Activated CD4-positive, alpha-beta T cell treated with anti-CD3 and anti-CD28 coated beads, Interleukin-2, amount 10 ng/mL, durations not matched to agents 7 days and 5 days (primary cell): ENCODE measurements at places on chromosomes 7 and 10.

GRCh38 chr10:48506147-48506917 lies 98.5 kb downstream of the ARHGAP22 start:
- DNase-seq = peak; percentile 30

DNA sequence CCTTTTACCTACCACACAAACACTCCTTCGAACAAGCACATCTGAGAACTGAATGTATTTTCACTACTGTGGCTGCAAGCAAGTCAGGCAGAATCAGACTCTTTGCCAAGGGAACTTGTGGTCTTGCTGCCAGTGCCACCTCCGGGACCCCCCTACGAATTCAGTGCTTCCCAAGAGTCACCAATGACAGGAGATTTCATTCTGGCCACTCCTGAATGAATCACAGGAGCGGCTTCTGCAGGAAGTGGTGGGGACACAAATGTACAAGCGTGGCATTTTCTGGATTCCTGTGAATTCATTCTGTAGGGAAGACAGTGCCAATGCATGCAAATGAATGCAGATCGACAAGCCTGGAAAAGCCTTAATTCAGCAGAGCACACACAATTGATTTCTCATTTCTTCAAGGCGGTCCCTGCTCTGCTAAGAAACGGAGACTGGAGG lies 161.2 kb downstream of the CAMK1D start:
- DNase-seq = no peak

DNA sequence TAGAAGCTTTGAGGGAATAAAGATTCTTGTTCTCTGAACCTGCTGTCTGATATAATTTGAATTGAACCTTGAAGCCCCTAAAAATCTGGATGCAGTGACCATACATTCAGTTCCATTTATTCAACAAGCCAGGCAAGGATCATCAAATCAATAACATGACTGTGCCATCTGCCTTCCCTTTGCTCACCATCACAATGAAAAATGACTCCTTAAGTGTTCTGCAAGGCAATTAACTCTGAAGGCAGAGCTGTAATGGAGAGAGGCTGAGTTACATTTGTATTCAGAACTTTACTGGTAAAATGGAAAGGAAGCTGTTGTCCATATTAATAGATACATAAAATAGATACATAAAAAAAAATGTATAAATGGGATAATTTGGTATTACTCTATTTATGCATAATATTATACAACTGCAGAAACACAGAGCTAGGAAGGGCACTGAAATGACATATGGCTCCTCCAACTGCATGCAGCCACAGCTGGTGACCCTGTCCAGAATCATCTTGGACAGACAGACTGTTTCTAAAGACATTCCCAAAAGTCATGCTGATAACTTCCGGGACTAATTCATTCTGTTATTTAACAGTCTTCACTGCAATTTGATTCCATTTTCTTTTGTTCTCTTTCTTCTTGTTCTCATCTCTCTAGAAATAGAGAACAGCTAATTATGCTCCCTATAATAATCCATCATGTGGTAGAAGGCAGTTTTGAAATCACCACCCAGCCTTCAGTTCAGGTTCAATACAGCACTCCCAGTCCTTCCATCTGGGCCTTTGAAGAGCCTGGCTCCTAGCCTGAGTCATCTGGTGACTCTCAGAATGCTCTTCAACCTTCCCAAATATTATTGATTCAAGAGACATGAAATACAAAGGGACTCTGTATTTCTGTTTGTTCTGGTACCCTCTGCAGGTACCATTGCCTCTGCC lies 412.6 kb downstream of the GFRA1 start:
- DNase-seq = no peak

- DNase-seq = no peak
Measured at GRCh38 chr10:67539312-67539711, 156.7 kb downstream of the CTNNA3 start.

- no peak for DNase-seq
Measured at GRCh38 chr7:158321056-158321700, 266.4 kb downstream of the PTPRN2 start.

DNA sequence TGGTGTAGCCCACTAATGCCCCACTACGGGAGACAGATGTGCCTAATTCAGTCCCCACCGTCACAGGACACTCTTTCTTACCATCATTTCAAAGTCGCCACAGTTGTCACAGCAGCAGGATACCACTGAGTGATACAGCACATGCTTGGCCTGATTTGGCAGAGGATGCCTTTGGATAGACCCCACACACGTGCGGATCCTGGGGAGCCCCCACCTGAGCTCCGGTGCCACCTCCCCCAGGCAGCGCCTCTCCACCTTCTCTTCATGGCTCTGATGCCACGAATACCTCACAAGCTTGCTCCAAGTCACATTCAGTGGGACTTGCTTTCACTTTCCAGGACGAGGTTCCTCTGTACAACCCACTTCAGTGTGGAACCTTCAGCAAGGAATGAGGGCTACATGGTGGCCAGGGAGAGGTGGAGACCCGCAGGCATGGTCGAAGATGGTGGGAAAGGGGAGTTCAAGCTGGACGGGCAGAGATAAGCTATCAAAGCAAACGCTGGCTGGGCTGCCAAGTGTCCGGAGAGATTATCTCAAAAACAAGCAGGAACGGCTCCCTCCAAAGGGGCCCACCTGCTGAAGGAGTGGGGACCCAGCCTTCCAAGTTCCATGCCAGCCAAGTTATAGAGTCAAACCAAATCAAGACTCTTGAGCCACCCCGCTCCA lies 107.4 kb downstream of the ZRANB1 start:
- no peak for DNase-seq

- DNase-seq = no peak
Measured at GRCh38 chr10:35079265-35079664, 10.9 kb downstream of the CUL2 start.

DNA sequence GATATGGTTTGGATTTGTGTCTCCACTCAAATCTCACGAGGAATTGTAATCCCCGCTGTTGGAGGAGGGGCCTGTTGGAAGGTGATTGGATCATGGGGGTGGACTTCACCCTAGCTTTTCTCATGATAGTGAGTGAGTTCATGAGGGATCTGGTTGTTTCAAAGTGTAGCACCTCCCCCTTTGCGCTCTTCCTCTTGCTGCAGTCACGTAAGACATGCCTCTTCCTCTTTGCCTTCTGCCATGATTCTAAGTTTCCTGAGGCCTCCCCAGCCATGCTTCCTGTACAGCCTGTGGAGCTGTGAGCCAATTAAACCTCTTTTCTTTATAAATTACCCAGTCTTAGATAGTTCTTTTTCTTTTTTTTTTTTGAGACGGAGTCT lies 17.1 kb downstream of the CDNF start:
- DNase-seq = no peak

GRCh38 chr10:121082984-121083383 lies 231.8 kb downstream of the WDR11 start:
- DNase-seq = no peak

DNA sequence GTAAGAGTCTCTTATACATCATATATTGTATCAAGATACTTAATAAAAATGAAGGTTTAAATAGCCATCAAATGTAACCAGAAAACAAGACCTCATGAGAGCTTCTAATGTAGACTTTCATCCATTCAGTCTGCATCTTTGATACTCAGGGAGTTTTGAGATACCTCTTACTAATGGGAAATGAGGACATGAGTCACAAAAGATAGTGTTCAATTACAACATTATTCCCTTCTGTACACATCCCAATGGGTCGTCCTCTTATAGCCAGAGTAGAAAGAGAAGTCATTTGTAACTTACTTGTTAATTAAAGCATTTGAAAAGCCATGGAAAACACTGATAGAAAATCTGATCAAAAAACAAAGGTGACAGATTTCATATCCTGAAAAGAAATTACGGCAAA lies 19.4 kb downstream of the SHTN1 start:
- DNase-seq = no peak

GRCh38 chr7:100823534-100823933 lies 3.8 kb downstream of the EPHB4 start:
- DNase-seq = no peak

- DNase-seq = no peak
Measured at GRCh38 chr7:81173766-81174281, 255.0 kb upstream of the SEMA3C start.

DNA sequence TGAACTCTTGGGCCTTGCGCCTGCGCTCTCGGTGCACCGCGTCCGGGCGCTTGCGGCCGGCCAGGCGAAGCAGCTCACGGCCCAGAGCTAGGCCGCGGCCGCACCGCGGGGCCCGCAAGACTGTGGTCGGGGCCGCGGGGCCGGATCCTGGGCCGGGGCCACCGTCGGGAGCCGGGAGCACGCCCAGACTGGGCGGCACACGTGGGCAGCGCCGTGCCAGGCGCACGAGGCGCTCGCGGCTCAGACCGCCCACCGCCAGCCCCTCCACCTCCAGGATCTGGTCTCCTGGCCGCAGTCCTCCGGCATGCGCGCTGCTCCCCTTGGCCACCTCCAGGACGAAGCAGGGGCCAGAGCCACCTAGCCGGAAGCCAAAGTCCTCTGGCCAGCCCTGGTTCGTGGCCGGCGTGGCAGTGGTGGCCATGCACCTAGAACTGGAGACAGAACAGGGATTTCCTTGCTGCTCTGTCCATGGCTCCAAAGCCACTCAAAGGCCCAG lies at the start of gene GRID2IP:
TSS of gene GRID2IP (minus strand) at position 446 of the 496 bp plus-strand sequence. CDS start at position 421, 25 bp downstream.
- no peak for DNase-seq

GRCh38 chr7:1695800-1696454 lies 25.9 kb downstream of the ELFN1 start:
- no peak for DNase-seq

DNA sequence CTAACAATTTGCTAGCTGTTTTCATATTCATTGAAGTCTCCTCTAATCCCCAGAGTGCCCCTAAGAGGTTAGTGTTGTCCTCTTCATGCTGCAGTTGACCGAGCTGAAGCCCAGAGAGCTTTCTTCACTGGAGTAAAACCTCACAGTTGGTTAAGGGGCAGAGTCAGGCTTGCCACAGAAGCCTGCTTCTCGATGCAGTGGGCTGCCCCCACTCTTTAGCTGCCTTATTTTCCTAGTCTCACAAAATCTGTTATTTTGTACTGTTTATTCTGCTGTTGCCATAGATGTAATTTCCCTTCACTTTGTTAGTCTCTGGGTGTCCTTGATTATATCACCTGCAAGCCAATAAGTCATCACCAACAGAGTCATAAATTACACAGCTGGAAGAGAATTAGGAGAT lies 56.3 kb upstream of the ZPBP start:
- DNase-seq = no peak

DNA sequence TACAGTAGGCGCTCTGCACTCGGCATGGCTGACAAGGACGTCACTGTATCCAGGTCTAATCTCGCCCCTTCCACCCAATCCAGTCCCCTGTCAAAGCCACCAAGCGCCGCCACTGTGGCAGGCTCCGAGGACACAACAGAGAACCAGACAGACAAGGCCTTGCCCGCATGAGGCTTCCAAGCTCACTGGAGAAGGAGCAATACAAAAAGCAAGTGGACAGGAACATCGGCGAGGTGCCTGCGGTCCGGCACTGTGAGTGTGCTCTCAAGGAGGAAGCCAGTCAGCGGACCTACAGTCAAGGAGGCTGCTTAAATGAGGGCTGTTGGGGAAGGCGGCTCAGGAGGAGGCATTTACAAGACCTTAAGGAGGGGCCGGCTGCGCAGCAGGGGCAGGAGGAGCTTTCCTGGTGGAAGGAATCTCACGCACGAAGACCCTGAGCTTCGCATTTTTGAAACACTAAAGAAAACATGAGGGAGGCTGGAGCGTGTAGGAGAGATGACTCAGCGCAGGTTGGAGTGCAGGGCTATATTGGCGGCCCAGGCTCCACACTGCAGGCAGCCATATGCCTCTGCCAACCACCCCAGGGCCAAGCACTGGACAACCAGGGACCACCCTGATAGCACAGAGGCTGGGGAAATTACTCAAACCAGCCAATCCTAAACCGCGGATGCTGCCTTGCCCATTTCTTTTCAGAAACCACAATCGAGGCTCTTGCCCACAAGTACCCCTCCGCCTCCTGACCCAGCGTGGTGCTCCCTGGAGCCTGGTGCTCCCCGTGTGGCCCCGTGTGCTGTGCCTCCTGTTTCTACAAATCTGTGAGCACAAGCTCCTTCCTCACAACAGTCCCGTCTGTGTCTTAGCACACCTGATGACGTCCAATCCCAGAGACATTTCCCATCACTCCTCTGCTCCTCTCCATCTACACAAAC lies 28.9 kb downstream of the GNA12 start:
- DNase-seq = no peak

GRCh38 chr7:135690566-135690965 lies 28.3 kb downstream of the STMP1 start:
- DNase-seq = no peak

DNA sequence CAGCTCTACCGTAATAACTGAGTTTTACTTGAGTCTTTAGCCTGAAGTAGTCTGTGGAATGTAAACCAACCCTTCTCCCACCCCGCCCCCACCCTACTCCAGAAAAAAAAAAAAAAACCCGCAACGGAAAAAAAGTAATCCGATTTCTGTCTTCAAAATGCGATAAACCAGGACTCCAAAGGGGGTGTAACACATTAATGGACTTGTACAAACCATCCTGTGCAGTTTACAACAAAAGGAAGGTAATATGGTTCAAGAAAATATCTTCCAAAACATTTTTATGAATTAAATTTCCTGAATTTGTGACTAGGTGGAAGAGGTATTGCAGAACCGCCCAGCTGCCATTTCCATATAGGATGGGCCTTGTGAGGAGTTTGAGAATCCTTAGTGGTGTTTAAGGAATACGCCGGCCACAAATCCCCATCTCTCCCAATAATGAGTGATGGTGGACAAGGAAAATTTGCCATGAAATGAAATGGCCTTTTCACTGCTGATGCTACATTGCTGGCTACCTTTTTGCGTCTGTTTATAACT lies 10.6 kb downstream of the SKIDA1 start:
- DNase-seq = no peak
